HTR-8/SVneo (cell line): ENCODE measurements at places on chromosomes 3 and 15.

DNA sequence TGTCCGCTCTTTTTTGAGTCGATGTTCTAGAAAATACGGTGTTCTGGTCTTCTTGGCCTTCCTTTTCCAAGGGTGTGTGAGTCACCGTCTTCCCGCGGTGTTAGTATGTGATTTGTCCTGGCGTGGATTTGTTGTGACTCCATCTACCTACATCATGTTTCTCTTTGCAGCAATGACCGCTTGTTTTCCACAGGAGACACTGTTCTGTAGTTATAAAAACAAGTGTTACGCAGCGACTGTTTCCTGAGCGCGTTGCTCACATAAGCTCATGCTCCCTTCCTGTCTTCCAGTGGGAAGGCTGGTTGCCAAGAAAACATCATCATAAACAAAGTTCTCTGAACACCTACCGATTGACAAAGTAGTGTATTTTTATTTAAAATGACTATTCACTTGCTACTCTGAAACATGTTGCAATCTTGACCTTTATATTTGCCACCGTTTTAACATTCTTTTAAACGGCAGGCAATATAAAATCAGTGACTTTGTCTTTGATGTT, 19.0 kb downstream of the USP13 start:
- DNase-seq = no peak

DNA sequence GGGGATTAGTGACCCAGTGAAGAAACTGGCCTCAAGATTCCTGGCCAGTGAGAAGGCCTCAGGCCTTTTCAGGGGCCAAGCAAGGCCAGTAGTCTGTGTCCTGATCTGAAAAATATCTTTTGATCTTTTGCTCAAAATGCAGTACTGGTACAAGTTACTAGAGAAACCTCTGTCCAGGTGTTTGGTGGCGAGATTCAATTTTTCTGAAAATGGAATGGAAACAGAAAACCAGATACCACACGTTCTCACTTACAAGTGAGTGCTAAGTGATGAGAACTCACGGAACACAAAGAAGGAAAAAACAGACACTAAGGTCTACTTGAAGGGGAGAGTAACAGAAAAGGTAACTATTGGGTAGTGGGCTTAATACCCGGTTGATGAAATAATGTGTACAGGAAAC, 463.4 kb downstream of the ZIC1 start:
- DNase-seq = no peak

DNA sequence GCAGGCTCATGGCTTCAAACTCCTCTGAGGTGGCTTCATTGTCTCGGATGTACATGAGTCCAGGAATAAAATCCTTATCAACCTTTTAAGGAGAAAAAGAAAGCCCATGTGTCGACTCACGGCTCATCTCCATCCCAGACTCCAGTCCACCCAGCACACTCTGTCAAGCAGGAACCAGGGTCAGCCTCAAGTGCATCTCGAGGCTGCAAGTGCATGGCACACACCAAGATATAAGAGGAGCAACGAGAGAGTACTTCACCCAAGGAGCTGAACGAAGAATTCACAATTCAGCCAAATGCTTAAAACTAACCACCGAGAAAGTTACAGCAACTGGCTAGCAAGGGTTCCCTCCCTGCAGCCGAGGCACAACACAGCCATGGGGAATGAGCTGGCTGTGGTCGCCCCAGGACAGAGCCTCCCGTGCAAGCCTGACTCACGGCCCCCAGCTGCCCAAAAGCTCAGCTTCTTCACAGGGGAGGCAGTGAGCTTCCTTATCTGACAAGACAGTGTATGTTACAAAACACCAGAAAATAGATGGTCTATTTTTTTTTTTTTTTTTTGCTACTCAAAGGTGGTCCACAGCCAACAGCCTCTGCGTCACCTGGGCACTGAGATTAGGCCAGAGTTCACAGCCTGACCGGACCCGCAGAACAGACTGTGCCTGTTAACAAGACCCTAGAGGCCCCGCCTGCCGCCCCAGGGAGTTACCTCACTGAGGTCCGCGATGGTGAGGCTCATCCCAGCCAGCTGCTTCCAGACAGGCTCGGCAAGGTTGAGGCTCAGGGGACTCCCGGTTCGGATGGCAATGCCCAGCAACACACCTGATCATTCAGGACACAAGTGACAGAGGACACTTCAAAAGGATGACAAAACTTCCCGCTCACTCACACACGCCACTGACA, 15.9 kb upstream of the OCA2 start:
- no peak for DNase-seq

DNA sequence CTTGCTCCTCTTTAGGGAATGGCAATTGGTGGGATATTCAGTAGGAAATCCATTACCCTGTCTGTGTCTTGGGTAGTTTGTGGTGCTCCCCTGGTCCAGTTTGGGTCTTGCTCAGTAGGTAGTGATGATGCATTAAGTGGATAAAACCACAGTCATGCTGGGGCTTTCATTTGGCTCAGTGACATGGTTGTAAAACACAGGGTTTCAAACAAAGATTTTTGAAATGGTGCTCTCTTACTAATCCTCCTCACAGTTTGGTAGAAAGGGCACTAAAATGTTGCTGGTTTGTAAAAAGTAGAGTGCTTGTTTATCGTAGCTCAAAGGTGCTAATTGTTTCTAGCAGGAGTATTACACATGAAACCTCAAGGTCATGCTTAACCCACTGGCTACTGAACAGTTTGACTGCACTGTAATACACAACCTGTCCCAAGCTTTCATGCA, 22.9 kb downstream of the BBX start:
- DNase-seq = no peak

DNA sequence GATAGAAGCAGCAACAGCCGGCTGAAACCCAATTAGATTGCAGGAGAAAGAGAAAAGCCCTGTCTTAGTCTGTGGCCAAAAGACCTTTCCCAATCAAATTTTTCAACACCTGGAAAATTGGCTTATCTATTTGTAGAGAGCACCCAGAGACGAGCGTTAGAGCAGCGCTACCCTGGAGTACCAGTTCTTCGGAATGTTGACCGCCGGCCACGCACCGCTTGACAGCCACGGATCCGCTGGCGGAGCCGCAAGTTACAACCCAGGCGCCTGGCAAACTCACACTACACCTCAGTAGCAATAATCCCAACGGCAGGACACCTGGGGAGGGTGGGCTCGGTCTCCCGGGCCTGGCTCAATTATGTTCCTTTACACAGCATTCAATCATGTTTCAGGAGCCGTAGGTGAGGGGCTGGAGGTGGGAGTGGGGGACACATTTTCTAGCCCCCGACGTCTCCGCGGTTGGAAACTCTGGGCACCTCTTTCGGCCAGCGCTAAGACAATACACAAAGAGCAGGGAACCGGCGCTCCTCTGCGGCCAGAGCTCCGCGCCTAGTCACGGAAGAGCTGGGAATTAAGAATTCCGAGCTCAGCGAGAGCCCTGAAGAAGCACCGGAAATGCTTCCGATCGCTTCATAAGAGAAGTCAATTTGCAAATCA, 1.2 kb downstream of the MB21D2 start:
- DNase-seq = no peak

GRCh38 chr3:10780922-10781321, 35.1 kb upstream of the SLC6A11 start:
- DNase-seq = no peak

GRCh38 chr15:81224232-81224631, 27.6 kb downstream of the IL16 start:
- DNase-seq = no peak

GRCh38 chr3:53255423-53255774, 423 bp downstream of the TKT start:
- no peak for DNase-seq

DNA sequence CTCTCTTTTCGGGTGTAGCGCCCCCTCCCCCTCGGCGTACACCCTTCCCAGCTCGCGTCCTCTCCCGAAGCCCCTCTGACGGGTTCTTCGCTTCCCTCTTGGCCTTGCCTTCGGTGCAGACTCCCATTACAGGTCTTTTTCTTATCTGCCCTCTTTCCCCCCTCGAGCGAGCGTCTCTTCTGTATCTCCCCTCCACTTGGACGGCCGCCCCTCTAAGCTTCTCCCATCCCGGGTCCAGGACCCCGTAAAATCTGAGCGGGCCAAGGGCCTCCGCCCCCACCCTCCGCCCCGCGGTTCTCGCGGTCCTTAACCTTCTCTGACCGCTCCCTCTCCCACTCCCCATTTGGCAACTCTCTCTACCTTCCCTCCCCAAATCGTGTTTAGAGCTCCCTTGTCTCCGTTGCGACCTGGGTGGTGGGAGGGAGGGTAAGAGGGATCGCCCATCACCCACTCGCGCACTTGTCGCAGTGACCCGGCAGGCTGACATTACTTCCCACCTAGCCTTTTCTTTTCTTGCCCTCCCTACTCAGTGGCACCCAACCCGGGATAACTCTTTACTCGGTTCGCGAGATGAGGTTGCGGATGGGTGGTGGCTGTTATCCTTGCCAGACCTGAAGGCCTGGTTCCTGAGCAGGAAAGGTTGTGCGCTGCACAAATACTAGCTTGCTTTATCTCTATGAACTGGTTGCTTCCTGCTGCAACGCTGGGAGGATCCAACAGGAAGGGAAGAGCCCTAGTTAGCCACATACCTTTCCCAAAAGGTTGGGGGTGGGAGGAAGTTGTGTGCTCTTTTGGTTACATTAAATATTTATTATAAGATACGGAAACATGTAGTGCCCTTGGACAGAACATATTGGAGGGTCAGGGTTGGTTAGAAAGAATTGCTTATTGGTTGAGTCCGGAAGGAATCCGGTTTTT, 922 bp downstream of the RAB11A start:
- DNase-seq = peak; percentile 13
